ENCODE measurements at places on chromosomes 13 and 19.

GRCh38 chr19:2049741-2050348 is 1.2 kb downstream of the MKNK2 start:
- DNase-seq, result peak; percentile 54

- no peak for DNase-seq
Measured at GRCh38 chr19:3470500-3471128, 9.7 kb downstream of the SMIM24 start.

- DNase-seq, result peak; percentile 57
Measured at GRCh38 chr19:55300886-55301458, 17.2 kb downstream of the BRSK1 start.

DNA sequence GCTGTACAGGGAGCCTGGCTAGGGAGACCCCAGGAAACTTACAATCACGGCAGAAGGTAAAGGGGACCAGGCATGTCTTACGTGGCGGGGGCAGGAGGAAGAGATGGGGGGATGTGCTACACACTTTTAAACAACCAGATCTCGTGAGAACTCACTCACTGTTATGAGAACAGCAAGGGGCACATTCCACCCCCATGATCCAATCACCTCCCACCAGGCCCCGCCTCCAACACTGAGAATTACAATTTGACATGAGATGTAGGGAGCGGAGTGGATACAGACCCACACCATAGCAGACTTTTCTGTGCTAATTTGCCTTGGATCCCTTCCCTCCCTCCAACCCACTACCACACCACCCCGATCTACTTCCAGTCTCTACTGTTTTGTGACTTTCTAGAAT is 106.7 kb upstream of the PEG3 start:
- no peak for DNase-seq

DNA sequence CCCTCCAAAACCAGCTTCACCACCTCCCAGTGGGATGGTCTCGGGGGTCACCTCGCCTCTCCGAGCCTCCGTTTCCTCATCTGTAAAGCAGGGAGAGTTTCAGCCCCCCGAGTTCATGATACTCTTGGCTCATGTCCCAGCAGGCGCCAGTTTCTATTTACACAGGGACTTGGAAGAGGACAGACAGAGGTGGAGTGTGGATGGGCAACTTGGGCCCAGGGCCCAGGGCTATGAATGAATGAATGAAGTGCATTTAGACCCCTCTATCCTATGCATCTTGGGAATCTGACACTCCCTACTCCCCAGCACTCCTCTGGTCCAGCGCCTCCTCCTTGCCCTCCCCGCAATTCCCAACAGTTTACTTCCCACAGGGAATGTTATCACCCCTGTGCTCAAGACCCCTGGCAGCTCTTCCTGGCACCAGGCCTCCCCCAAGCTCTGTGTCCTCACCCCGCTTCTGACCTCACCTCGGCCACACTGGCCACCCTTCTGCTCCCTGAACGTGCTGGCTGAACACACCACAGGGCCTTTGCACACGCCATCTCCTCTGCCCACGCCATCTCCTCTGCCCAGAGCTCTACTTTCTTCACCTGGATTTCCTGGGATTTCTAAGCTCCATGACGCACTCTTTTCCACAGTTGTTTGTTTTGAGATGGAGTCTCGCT is 4.9 kb upstream of the C2CD4C start:
- DNase-seq, result no peak

- no peak for DNase-seq
Measured at GRCh38 chr13:43132911-43133310, 109.5 kb downstream of the DNAJC15 start.

DNA sequence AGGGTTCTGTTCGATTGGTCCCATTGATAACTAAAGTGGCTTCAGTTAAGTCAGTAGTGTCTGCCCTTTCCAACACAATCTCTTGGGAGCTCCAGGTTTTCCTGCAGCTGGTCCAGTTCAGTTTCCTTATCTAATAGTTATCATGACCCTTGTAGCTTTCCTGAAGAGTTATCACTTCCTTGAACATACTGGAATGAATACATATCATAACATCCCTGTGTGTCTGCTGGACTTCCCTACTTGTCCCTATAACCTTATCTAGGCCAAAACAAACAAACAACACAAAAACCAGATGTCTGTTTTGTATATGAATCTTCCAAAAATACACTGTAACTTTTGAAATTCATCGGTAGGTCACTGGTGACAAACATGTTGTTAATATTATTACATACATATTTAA is 167.6 kb downstream of the DCT start:
- no peak for DNase-seq

GRCh38 chr19:29908963-29909944 is 32.8 kb upstream of the URI1 start:
- DNase-seq, result no peak

GRCh38 chr13:26220575-26220974 is 1.5 kb downstream of the RNF6 start:
- no peak for DNase-seq

DNA sequence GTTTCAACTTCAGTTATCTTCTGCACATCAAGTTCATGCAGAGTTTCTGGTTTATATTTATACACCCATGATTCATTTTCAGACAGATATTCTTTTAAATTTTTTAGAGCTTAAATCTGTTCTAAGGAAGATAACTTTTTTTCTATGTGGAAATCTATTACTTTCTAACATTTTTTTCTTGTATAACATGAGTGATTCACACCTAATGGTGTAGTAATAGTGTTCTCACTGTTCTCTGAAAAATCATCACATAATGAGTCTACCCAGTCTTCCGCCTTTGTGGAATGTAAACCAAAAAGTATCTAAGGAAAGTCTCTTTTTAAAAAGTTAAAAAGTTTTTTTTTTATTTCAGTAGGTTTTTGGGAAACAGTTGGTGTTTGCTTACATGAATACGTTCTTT is 70.8 kb downstream of the FNDC3A start:
- DNase-seq, result no peak

- DNase-seq, result no peak
Measured at GRCh38 chr13:77946522-77946921, 27.9 kb upstream of the EDNRB start.

- DNase-seq, result no peak
Measured at GRCh38 chr19:10093295-10094186, 7.4 kb downstream of the SHFL start.

DNA sequence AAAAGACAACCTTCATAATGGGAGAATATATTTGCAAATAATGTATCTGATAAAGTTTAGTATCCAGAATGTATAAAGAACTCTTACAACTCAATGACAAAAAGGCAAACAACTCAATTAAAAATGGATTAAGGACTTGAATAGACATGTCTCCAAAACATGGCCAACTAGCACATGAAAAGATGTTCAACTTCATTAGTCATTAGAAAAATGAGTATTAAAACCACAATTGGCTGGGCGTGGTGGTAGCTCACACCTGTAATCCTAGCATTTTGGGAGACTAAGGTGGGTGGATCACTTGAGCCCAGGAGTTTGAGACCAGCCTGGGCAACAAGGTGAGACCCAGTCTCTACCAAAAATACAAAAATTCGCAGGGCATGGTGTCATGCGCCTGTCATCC is 18.8 kb upstream of the ZMYM5 start:
- no peak for DNase-seq

- DNase-seq, result no peak
Measured at GRCh38 chr19:47430041-47430802, 10.9 kb upstream of the MEIS3 start.

- no peak for DNase-seq
Measured at GRCh38 chr13:23469951-23470421, 36.5 kb upstream of the SACS start.

DNA sequence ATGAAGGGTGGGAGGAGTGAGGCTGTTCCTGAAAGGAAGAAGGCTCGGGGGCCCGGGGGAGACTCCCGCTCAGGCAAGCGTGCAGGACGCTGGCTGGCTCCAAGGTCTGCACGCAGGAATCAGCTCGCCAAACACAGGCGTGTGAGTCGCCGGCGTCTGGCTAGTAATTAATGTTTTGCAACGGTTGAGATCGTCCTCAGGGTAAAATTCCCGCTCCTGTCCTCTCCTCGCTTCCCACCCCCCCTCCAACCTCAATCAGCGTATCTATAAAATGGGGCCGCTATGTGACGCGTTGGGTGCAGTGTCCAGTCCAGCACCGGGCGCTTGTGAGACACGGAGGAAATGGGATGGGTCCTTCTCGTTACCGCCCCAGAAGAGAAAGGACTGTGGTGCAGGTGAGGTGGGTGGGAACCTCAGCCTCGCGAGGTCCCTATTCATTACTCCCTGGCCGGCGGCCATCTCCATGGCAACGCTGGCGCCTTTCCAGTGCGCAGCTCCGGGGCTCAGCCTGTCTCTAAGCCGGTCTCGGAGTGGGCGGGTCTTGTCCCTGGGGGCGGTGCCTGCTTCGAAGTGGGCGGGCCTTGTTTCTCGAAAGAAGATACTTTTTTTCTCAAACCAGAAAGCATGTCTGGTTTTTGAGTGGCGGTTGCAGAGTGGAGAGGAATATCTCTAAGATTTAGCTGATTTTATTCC is 6.5 kb upstream of the ZNF579 start:
- peak; percentile 84 for DNase-seq

GRCh38 chr19:3670796-3671679 is 29.2 kb downstream of the PIP5K1C start:
- DNase-seq, result no peak

DNA sequence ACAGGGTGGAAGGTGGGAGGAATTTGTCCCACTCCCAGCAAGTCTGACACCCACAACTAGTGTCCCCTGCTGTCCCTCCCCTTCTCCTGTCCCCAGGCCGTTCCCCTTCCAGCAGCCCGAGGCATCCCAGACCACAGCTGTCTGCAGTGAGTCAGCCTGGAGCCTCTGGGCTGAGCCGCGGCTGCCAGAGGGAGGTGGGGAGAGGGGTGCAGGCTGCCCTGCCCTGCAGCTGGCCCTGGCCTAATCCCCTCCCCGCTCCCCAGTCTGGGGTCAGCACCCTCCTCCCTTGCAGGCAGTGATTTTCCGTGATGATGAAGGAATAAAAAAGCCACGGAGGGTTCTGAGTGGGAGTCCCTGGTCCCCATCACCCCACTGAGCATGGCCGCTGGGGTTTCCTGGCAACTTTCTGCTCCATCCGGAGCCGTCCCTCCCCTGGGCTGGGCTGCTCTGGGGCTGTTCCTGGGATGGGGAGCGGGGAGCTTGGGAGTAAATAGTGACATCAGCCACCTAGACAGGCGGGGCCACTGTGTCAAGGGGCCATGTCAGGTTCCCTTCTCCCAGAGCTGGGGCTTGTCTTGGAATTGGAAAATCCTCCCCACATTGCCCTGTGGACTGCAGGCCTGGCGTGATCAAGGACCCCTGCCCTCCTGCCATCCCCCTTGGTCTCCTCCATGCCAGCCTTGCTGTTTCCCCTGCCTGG is 16.8 kb downstream of the SPC24 start:
- peak; percentile 60 for DNase-seq

- peak; percentile 87 for DNase-seq
Measured at GRCh38 chr19:2462635-2463421, 6.1 kb upstream of the LMNB2 start.

DNA sequence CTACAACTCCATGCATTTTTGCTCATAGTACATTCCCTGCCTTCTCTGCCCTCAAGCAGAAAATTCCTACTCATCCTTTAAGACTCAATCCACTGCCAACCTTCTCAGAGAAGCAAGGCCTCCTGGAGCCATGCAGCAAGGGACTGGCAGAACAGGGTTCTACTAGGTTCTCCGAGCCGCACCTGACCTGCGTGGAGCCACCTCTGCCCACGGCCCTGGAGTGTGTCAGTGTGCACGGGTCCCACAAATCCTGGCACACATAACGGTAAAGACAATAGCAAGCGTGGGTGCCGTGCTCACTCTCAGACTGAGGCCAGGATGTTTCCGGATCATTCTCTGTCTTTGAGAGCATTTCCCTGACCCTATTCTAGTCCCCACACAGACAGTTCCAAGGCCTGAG is 30.0 kb downstream of the SOX1 start:
- DNase-seq, result no peak

Measured in occipital lobe (tissue), 3 donors.